Activated CD8-positive, alpha-beta T cell treated with anti-CD3 and anti-CD28 coated beads for 36 hours (primary cell): ENCODE measurements at places on chromosomes 16 and 17. TPM values are rescaled to one million over a fixed set of nuclear protein-coding genes. Genes with fewer than 3 reads are reported as not detected.
A peak's percentile ranks its signal among the peaks of the same experiment; 100 is the strongest.

The CSH1 gene
- not detected for total RNA-seq

The ACSM2A gene
- total RNA-seq, result not detected

- H3K36me3 ChIP-seq, result peaks cover 4% of the 10 kb centered on the region
- peaks cover 27% of the 10 kb centered on the region for H3K4me1 ChIP-seq
- H3K27me3 ChIP-seq, result peaks cover 1% of the 10 kb centered on the region
- DNase-seq, result peak; percentile 11
- peak overlapping the region; percentile 95 for H3K27ac ChIP-seq
- peak overlapping the region; percentile 84 for H3K4me3 ChIP-seq
Observed at GRCh38 chr17:60599220-60599619, 773 bp upstream of the PPM1D start.

- H3K36me3 ChIP-seq, result peaks cover 3% of the 10 kb centered on the region
- peak; percentile 48 for DNase-seq
- peak overlapping the region; percentile 89 for H3K4me3 ChIP-seq
- peaks cover 12% of the 10 kb centered on the region for H3K4me1 ChIP-seq
Observed at GRCh38 chr17:82023447-82024241, 539 bp downstream of the LRRC45 start.

DNA sequence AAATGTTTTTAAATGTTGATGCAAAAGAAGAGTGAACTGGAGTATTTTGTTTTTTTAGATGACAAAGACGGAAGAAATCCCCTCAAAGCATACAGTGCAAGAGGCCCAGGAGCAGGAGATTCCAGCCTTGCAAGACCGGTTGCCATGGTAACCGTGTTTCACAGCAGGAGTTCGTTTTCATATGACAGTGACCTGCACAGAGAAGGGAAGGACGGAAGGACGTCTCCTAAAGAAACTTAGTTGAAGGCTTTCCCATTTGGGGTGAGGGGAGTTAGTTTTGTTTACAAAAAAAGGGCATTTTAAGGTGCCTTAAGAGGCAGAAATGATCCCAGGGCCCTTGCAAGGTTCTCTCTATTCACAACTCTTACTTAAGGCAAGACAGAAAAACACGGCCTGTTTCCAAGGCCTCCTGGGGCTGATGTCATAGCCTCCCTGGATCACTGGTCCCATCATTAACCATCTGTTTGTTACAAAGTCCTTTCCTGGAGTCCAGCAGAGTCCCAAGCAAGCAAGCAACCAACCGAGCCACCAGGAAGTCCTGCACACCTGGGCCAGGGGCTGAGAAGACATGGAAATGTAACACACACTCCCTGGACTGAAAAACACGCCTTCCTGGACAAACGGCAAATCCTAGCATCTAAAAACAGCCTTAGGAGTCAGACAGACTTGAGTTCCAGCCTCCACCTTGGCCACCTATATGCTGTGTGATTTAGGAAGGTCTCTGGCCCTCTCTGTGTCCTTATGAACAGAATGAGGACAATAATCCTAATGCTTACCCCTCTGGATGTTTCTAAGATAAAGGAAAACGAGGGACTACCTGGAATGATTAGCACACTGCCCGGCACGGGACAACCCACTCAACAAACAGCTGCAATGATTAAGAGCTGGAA, 30.3 kb upstream of the RPH3AL start:
- peaks cover 9% of the 10 kb centered on the region for H3K4me1 ChIP-seq
- H3K36me3 ChIP-seq, result no peaks in the 10 kb centered on the region
- H3K27ac ChIP-seq, result no peak overlapping the region
- no peak for DNase-seq
- H3K27me3 ChIP-seq, result peaks cover 21% of the 10 kb centered on the region
